A549 (cell line): ENCODE measurements at places on chromosomes 4 and X. TPM values are rescaled to one million over a fixed set of nuclear protein-coding genes. Genes with fewer than 3 reads are reported as not detected.
A peak's percentile ranks its signal among the peaks of the same experiment; 100 is the strongest.

The NR0B1 gene
- 17.9 to 21.1 TPM (median 19.5 TPM) in 3 replicates for polyA plus RNA-seq

The NR3C2 gene
- polyA plus RNA-seq = 0.01 to 0.08 TPM in 2 of 3 replicates, not detected in the other

The EPGN gene
- not detected in 3 replicates for polyA plus RNA-seq

DNA sequence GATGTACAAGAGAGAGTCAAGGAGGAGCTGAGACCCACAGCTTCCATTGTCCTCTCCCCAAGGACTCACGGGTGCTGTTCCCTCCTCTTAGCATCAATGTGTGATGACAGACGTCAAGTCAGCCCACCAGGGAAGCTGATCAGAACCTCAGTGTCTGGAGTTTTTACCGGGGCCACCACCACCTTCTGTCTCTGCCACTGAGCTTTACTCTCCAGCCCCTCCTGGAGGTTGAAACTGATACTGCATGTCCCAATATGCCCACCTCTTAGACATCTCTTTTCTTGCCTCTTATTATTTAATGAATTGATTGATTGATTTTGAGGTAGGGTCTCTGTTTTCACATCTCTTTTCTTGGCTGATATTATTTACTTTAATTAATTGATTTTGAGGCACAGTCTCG, 10.3 kb upstream of the AKAP17A start:
- peak; percentile 71 for DNase-seq

GRCh38 chr4:18398661-18399060, 377.1 kb upstream of the LCORL start:
- DNase-seq = no peak

DNA sequence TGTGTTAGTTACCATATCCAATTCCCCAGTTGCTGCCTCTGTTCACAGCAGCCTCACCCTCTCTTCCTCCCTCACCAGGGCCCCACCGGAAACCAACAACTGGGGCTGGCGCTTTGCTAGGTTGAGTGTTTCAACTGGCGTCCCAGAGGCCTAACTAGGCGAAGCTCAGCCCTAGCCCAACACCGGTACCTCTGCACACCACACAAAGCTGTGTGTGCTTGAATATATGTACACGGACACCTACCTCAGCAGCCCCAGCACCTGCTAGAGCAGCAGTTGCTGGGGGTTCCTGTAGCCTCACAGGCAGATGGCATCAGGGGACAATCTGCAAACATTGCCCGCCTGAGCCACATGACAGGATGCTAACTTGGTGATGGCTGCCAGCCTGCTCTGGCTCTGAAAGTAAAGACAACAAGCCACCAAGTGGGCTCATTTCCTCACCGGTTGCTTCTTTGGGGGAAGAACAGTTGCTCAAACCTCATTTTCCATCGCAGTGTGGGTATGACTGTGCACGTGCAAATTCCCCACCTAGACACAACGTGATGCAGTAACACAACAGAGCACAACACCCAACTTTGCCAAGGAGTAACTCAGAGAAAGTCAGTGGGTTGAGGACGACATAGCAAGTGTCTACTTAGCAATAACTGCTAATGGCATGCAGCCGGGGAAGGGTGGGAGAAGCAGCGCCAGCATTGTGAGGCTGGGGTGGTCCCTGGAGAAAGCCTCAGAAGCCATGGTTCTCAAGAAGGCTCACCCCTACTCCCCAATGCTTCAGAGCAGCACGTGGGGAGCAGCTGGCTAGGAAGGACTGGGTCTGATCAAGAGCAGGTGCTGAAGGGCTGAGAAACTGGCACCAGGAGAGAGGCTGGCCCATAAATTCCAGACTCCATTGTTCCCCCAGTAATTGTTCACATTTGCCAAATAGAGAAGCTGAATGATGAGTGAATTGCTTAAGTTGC, 139.5 kb downstream of the SH3KBP1 start:
- DNase-seq = no peak

DNA sequence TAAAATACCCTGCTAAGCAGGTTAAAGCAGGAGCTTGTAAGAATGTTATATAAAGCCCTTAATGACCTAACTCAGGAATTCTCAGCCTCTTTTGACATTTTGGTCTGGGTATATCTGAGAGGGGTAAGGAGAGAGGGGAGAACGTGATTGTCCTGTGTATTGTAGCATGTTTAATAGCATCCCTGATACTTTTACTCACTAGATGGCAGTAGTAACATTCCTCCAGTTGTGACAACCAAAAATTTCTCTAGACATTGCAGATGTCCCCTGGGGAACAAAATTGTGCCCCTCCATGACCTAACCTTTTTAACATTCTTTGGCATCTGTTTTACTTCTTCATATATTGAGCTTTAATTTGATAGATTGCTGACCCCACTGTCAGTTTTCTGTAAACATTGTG, 17.9 kb downstream of the SMARCA5 start:
- DNase-seq = no peak

DNA sequence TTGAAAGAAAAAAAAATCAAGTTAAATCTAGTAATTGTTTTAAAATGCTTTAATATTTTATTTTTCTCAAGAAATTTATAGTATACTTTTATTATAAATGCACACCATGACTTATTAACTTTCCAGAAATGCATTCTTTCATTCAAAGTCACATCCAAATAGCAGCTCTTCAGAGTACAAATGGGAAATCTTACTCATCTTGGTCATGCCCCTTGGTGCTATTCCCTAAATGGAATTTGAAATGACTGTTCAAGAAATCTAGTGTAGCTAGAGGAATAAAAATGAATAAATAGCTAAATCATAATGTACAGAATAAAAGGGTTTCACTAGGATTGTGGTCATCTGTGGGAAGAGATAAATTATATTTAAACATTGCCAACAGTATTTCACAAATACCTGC, 1139.7 kb downstream of the PCDH18 start:
- DNase-seq = no peak

DNA sequence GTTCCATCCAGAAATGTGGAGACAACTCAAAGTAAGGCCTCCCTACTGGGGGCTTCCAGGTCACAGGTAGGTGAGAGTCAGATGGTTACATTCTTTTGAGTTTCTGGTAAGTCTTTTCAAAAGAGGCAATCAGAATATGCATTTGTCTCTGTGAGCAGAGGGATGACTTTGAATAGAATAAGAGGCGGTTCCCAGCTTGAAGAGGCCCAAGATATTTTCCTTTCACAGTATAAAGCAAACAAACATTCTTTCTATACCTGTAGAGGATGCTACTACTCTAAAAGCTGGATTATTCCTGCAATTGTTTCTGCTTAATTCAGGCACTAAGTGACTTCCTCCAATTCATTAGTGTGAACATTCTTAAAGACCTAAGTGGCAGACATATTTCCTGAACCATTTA, 44.4 kb downstream of the DIAPH2 start:
- DNase-seq = no peak

DNA sequence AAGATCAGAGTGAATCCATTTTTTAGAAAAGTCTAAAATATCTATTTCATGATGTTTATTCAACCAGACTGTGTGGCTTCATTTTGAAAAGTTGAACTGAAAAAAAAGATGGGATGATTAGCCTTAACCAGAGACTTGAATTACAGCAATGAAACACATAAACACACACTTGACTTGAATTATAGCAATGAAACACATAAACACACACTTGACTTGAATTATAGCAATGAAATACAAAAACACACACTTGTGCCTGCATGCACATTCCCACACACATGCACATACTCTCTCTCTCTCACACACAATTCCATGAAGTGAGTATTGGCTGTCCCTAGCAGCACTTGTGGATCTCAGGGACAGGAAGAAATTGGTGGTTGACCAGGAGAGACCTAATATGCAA, 286.8 kb downstream of the USP46 start:
- no peak for DNase-seq

DNA sequence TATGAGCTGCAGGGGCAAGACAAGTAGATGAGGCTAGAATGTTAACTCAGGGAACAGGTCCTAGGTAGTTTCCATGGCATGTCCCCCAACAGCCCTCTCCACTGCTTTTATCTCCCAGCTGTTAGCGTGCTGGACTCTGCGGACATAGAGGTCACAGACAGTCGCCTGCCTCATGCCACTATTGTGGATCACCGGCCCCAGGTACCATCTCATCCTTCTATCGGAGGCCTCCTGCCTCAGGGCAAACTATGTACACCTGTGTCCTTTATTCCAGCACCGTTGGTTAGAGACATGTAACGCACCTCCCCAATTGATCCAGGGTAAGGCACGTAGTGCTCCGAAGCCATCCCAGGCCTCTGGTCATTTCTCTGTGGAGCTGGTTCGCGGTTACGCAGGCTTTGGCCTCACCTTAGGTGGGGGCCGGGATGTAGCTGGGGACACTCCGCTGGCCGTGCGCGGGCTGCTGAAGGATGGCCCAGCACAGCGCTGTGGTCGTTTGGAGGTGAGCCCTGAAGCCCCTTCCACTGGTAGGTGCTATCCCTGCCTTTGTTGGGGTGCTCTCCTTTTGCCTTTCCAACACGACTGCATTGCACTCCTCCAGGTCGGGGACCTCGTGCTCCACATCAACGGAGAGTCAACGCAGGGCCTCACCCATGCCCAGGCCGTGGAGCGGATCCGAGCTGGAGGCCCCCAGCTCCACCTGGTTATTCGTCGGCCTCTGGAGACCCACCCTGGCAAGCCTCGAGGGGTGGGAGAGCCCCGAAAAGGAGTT, 2.2 kb downstream of the MAGIX start:
- DNase-seq = no peak
